Psoas muscle (tissue), 8 donors: ENCODE measurements at places on chromosomes 4 and X. TPM values are rescaled to one million over a fixed set of nuclear protein-coding genes. Genes with fewer than 3 reads are reported as not detected.
A peak's percentile ranks its signal among the peaks of the same experiment; 100 is the strongest.

DNA sequence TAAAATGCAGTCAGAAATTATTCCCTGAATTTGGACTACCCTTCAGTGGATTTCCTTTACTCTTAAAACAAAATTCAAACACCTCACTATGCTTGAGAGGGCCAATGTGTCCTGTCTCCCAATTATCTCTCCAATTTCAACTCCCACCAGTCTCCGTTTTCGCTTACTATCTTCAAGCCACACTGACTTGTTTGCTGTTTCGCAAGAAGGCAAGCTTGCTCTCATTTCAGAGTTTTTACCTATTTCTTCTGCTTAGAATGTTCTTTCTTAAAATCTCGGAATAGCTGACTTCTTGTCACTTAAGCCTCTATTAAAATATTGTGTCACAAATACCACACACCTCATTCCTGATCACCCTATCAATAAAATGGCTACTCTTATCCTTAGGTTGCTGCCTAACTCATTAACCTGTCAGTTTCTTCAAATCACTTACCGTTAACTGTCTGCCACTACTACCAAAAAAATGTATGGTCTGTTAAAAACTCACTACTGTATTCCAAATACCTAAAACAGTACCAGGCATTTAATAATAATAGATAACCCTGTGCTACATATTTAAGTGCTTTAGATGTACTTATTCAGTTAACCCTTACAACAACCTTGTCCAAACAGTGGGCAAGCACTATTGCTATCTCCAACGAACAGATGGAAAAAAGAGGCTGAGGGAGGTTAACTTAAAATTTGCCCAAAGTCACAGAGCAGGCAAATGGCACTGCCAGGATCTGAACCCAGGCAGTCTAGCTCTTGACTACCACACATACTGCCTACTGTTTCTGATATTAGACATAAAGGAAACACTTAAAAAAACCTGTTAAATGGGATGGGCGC, 2.9 kb downstream of the UBA6 start:
- DNase-seq, result no peak

The NXF3 gene
- not detected for total RNA-seq

- no peak for DNase-seq
Observed at GRCh38 chr4:149029056-149029651, 586.9 kb upstream of the NR3C2 start.

GRCh38 chr4:120821029-120821428, 101.5 kb downstream of the PRDM5 start:
- DNase-seq, result no peak

GRCh38 chrX:24235084-24235710, 78.7 kb downstream of the SUPT20HL2 start:
- no peak for DNase-seq

DNA sequence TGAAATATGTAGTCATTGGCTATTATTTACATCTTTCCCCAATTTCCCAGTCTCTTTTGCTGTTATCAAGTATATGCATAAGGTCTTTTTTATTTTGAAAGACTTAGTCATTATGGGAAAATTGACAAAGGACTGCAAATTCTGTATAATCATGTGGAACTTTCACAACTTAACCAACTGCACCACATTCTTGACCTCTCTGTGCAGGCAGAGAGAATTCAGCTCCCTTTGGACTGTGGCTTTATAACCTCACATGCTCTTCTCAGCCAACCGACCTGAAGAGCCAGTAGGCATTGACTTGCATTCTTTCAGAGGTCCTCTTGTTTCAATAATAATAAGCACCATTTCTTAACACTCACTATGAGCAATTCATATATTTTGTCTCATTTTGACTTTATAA, 66.9 kb downstream of the ANXA3 start:
- no peak for DNase-seq

DNA sequence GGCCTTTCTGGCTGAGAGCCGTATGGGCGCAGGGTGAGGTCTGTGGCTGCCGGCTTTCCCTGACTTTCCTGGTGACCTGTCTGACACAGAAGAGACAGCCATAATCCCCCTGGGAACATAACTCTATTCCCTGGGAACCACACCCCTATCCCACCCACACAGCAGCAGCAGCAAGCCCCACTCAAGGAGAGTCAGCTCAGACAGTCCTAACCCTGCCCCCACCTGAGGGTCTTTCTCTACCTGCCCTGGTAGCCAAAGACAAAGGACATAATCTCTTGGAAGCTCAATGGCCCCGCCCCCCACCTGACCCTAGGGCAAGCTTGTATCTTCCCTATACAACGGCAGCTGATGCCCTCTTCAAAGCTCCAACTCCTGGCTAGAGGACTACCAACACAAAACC, 74.6 kb downstream of the PABPC4L start:
- DNase-seq, result no peak

The SPARCL1 gene
- 122 TPM for total RNA-seq

DNA sequence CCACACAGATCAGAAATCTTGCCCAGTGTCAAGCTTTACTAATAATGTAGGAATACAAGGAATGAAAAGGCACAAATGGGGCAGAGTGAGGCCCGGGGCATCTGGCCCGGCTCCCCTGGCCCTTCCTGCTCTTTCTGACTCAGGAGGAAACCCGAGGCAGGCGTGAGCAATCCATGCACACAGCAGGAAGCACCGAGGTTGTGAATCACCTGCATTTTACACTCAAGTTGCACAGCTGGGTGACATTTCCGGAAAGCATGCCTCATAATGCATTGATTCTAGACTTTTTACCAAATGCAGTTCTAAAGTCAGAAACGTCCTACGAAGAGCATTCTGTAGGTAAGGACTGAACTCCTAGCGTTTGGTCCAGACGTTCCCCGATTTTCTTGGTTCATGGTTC, 38.9 kb downstream of the PRIMPOL start:
- DNase-seq, result no peak

DNA sequence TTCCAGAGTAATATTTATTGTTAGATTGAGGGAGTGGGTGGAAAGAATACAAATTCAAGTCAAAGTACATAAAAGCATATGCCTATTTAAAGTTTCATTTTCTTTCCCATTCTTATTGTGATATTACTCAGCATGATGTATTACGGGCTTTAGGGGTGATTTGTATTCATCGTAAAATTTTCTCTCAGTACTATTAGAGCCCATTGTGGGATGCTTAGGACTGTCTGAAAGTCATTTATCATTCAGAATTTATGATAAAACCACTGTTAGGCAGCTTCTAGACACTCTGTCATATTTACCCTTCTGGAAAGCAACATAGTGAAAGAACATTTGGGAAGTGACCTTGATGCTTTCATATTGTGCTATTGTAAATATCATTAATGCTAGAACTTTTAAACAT, 45.9 kb downstream of the AGA start:
- DNase-seq, result no peak

DNA sequence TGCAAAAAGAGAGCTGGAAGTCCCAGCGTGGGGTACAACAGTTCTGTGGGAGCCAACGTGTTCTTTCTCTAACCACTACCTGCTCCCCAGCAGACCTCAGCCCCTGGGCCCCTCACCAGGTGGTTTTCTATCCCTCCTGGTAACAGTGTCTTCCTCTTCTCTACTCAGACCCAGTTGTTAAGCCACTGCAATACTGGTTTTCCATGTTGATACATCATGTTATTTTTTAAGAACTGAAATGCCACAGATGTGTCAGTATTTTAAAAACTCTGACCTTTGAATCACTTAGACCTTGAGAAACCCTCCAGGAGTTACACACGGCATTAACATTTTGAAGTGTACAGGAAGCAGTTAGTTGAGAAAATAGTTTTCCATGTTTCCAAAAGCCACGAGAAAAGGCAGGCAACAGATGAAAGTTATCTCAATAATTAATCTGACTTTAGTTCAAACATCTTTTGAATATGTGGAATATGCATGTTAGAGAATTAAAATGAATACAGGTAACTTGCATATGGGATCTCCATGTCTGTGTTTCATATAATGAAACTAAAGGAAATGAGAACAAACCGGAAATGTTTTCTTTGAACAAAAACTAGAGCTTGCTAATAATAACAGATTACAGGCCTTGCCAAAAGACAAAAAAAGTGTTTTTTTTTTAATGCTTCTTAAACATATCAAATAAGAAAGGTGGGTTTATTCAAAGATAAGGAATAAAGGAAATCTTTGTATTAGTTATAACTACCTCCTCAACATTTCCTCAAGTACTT, 108.8 kb downstream of the ZNF827 start:
- no peak for DNase-seq

DNA sequence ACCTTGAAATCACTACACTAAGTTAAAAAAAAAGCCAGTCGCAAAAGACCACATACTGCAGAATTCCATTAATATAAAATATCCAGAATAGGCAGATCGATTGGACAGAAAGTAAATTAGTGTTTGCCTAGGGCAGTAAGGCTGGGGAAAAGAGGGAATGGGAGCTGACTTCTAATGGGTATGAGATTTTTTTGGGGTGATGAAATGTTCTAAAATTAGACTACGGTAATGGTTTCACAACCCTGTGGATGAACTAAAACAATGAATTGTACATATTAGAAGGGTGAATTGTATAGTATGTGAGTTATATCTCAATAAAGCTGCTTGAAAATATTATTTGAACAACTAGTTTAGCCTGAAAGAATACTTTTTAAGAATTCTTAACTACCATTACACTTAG, 6.7 kb upstream of the GPRIN3 start:
- no peak for DNase-seq

- no peak for DNase-seq
Observed at GRCh38 chr4:85280963-85281362, 194.0 kb upstream of the ARHGAP24 start.

DNA sequence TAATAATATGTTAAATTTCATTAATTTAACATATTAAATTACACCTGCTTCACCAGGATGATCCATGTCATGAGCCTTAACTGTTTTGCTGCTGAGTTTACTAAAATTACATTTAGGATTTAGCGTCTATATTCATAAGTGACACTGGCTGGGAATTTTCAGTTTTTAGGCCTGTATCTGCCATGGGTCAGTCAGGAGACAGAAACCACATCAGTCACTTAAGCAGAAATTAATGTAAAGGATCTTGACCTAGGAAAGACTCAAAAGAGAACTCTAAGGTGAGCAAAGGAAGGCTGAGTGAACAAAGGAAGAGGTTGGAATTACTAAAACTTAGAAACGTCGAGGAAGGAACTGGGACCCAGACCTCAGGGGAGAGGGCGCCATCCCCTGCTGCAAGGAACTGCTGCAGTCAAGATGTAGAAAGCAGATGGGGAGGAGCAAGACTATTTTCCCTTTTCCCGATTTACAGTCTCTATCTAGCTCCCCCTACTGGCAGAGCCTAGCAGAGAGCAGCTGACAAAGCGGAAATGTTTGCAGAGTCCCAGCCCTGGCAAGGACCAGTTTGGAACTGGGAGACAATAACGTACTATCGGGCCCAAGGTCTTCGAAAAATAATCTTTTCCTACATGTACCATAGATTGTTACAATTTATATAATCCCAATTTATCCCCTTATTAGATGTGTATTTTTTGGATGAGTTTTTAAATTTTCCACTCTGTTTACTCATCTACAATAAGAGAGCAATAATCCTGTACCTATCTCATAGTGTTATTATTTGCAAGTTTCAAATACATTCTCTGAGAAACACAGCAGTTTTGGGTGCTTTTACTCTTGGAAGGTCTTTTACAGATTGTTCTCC, 22.6 kb upstream of the RBBP7 start:
- peak; percentile 44 for DNase-seq

- DNase-seq, result no peak
Observed at GRCh38 chr4:40199179-40199670, 2.4 kb downstream of the RHOH start.

DNA sequence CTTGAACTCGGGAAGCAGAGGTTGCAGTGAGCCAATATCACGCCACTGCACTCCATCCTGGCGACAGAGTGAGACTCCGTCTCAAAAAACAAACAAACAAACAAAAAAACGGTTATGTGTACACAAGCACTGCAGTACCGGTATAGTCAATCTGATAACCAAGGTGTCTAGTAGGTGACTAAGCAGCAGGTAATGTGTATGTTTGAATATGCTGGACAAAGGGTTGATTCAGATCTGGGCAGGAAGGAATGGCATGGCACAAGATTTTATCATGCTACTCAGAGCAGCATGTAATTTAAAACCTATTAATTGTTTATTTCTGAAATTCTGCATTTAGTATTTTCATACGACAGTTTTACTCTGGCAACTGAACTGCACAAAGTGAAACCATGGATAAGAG, 41.7 kb downstream of the MAGEC1 start:
- DNase-seq, result no peak

DNA sequence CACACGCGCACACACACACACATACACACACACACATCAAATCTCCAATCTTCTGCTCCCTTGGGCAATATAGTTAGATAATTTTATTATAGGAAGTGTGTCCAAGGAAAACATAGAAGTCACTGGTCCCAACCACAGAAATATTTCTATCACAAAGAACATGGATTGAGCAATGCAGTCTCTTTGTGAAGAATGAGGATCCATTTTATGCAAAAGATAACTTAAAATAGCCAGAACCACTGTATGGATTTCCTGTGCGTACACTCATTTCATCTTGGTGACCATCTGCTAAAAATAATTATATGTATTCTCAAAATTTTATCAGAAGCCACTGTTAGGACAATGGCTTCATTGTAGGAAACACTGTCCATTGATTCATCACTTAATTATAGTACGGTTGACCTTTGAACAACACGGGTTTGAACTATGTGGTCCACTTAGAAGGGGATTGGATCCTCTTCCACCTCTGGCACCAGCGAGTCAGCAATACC, 169.6 kb upstream of the MXRA5 start:
- no peak for DNase-seq

DNA sequence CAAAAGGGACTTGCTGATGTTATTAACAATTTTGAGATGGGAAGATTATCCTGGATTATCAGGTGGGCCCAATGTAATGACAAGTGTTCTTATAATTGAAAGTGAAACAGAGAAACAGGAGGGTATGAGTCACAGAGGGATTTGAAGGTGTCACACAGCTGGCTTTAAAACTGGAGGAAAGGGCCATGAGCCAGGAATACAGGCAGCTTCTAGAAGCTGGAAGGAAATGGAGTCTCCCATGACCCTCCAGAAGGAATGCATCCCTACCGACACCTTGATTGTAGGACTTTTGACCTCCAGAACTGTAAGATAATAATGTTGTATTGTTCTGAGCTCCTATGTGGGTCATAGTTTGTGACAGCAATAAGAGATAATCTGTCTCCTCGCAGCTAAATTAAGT, 98.0 kb upstream of the STIM2 start:
- DNase-seq, result no peak

The NSG1 gene
- total RNA-seq, result 0.28 TPM

GRCh38 chr4:45368832-45369231, 642.5 kb upstream of the GNPDA2 start:
- no peak for DNase-seq

- DNase-seq, result peak; percentile 74
Observed at GRCh38 chrX:135520553-135521404, at the start of gene INTS6L. Gene INTS6L, plus strand, starts transcription at chrX:135520660. Its CDS starts 333 bp downstream, at chrX:135520993.

- DNase-seq, result no peak
Observed at GRCh38 chr4:173499658-173500535, 30.1 kb downstream of the HAND2 start.

GRCh38 chr4:169160825-169161224, 109.9 kb downstream of the SH3RF1 start:
- DNase-seq, result peak; percentile 23

- DNase-seq, result no peak
Observed at GRCh38 chr4:27005905-27006590, 145.4 kb downstream of the STIM2 start.
